Astrocyte (in vitro differentiated cells and primary cell): ENCODE measurements at places on chromosomes 7 and 10.

GRCh38 chr10:84196083-84196482 is 1.7 kb downstream of the CDHR1 start:
- DNase-seq, result no peak

GRCh38 chr7:122884186-122884585 is 2.1 kb downstream of the CADPS2 start:
- DNase-seq, result no peak

- DNase-seq, result no peak
Observed at GRCh38 chr10:109067031-109067430, 856.3 kb downstream of the XPNPEP1 start.

DNA sequence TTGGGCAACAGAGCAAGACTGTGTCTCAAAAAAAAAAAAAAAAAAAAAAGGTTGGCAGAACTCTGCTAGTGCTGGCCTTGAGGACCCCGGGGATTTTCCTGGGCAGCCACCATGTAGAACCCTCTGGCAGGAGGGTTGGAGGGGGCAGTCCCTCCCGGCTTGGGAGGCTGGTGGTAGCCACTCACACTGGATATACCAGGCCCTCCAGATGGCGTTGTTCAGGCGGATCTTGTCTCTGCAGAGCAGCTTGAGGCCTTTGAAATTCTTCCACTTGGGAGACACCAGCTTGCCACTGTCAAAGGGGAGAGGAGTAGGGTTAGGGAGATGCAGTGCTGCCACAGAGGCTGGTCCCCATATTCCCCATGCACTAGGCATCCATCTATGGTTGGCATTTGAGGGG is 8.4 kb downstream of the MLXIPL start:
- DNase-seq, result no peak

DNA sequence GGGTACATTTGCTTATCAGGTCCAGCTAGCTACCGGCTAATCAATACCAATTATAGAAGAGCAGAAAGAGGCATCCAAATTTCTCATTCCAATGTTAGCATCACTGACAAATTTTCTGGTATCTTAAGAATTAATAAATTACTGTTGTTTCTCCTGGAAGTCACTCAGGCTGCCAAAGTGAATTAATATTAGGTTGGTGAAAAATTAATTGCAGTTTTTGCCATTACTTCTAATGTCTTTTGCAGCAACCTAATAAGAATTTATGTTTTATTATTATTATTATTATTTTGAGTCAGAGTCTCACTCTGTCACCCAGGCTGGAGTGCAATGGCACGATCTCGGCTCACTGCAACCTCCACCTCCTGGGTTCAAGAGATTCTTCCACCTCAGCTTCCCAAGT is 979.9 kb downstream of the TYW1 start:
- no peak for DNase-seq

DNA sequence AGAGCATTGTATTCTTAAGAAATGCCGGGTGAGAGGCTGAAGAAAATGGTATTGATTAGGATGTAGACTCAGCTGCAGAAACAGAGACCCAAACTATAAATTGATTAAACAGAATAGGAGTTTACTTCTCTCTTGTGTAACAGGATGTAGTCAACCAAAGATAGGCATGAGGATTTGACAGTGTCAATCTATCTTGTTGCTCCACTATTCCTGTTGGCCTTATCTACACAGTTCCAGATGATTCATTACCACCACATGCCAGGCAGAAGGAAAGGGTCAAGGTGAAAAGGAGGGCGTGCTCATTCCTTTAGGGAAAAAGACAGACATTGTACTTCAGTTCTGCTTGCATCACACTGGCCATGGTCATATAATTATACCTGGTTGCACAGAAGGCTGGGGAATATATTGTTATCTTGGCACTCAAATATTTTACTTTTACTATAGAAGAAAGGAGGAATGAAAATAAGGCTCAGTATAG is 11.9 kb upstream of the DMTF1 start:
- DNase-seq, result no peak

DNA sequence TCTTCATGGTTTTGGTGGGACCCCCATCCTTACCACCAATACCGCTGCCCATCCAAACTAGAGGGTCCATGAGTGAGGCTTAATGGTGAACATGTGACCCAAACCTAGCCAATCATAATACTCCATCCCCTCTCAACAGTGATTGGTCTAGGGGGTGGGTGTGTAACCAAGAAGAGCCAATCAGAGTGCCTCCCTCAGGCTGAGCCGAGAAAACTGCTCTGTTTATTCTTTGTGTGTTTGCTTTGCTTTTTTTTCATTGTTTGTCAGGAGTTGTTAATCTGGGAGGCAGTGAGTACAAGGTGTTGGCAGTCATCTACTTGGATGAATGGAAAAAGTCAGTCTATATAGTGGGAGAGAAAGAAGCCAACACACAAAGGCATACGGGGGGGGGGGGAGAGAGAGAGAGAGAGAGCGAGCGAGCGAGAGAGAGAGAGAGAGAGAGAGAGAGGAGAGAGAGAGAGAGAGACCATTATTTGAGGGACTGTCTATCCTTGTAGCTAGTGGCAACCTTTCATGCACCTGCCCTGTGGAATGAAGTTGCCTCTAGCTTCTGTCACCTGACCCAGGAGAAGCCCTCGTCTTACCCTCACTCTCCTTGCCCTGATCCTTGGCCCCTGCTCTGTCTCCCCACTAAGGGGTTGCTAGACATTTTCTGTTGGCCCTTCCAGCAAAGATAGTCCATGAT is 441.7 kb downstream of the TYW1 start:
- DNase-seq, result no peak

- DNase-seq, result no peak
Observed at GRCh38 chr7:101940830-101941229, 123.4 kb downstream of the CUX1 start.

DNA sequence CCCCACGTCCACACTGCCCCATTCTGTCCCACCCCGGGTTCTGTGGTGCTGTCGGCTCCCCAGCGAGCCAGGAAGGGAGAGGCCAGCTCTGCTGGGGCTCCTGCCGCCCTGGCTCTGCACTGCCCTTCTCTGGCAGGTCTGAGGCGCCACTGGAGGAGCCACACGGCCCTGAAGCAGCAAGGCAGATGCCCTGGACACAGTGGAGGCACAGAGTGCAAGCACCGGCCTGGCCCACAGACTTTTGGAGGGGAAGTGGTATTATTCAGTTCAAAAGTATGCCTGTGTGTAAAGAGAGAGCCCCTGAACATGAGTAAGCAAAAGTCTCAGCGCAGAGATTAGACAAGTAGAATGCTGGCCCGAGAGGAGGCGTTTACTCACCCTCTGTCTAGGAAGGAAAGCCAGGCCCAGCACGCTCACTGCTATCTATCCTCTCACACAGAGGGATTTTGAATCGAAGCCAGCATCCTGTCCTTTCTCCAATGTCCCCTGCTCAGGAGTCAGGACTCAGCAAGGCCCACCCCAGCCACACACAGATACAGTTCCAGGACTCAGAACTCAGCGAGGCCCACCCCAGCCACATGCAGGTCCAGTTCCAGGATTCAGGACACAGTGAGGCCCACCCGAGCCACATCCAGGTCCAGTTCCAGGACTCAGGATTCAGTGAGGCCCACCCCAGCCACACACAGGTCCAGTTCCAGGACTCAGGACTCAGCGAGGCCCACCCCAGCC is 115.0 kb downstream of the EGFR start:
- peak; percentile 99 for DNase-seq

DNA sequence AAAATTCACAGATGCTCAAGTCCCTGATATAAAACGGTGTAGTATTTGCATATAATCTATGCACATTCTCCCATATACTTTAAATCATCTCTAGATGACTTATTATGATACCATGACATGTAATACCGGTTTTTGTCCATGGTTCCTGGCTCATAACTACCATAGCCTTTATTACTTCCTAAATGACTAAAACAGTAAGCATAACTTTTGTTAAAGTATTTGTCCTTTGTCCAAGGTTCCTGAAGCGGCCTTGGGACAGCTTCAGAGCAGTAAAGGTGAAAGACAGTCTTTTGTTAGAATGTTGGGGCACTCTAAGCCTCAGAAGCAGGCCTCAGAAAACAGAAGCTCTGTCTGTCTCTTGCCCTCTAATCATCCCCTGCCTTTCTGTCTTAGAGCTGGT is 4.0 kb downstream of the CRCP start:
- DNase-seq, result no peak

- no peak for DNase-seq
Observed at GRCh38 chr10:6402349-6402709, 177.7 kb downstream of the PRKCQ start.

DNA sequence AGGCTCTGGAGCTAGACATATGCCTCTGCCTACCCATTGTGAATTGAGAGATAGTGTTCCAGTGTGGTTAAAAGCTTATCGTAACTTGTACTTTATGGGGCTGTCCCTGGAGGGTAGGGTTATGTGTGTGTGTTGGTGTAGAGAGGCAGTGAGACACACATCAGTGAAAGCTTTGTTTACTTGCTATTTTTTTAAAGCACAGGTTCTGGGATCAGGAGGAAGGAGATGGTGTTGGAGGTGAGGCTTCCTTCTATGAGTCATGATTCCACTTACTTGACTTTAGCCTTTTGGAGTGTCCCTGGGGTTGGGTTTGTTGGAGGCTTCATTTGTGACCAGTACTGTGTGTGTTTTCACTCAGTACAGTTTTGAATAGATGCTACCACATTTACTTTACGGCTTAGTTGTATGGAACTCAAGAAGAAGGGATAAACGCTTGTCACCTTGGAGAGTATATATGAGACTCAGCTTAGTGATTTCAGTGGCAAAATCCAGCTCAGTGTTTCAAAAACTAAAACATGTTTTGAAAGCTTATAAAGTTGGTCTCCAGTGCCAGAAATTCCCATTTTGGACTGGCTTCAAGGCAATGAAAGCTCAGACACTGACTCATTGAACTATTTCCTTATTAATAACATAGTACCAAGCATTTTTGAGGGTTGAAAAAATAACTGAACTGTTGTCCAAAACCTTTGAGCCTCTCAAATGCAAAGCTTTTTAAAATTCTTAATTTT is 106.2 kb downstream of the PLXDC2 start:
- peak; percentile 90 for DNase-seq

GRCh38 chr10:35784751-35785150 is 142.7 kb upstream of the FZD8 start:
- no peak for DNase-seq

- peak; percentile 76 for DNase-seq
Observed at GRCh38 chr10:69408318-69409175, 8.2 kb downstream of the TACR2 start.

DNA sequence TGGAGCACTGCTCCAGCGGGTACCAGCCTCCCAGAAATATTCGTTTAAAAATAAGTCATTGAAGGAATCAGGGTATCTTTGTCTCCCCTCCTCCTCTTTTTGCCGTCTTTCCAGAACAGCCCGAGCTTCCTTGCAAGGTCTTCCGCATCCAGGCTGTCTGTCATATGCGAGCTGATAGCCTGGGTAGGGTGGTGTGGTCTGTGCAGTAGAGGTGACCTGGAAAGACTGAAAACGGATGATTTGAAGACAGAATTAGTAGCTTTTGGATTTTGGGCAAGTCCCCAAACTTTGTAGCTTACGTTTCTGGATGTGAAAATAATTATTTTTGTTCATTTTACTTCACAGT is 480 bp downstream of the VPS50 start:
- DNase-seq, result no peak

DNA sequence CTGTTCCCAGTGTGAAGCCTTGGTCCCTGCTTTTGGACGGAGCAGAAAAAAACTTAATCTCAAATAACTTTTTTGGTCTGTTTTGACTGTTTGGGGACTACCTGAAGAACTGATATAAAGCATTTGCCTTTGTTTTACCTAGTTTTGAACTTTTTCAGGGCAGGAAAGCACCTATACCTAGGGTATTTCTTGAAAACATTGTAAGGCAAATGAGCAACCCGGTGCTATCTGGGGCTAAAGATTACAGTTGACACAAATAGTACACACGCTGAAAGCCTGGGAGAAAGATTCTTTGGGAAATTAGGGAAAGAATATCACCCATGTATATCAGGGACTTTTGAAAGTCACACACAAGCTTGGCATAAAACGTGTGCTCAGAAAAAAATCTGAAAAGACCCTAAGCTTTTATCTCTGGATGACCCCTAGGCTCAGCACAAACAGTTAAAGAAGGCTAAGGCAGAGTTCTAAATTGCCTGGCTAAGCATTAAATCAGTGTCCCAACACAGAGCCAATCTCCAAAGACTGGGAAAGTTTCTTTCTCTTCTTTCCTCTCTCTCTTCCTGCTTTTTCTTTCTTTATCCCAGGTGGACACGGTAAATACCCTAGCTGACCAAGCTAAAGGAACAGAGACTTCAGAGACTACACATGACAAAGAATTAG is 389.8 kb downstream of the SH2D4B start:
- DNase-seq, result no peak

DNA sequence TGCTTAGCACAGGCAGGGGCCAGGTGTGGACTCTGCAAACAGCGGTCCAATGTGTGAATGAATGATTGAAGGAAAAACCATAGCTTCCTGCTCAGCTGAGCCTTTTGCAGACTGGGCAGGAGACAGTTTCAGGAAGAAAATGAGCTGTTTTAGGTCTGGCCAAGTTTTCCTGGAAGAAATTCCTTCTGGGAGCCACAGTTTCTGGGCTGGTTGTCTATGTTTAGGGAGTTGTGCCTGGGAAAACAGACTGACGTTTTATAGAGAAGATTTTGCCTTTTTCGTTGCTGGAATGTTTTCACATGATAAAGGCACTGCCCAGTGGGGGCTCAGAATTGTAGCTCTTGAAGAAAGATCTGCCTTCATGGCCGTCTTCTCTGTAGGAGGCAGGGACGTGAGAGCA is 255.1 kb downstream of the CCSER2 start:
- DNase-seq, result no peak

DNA sequence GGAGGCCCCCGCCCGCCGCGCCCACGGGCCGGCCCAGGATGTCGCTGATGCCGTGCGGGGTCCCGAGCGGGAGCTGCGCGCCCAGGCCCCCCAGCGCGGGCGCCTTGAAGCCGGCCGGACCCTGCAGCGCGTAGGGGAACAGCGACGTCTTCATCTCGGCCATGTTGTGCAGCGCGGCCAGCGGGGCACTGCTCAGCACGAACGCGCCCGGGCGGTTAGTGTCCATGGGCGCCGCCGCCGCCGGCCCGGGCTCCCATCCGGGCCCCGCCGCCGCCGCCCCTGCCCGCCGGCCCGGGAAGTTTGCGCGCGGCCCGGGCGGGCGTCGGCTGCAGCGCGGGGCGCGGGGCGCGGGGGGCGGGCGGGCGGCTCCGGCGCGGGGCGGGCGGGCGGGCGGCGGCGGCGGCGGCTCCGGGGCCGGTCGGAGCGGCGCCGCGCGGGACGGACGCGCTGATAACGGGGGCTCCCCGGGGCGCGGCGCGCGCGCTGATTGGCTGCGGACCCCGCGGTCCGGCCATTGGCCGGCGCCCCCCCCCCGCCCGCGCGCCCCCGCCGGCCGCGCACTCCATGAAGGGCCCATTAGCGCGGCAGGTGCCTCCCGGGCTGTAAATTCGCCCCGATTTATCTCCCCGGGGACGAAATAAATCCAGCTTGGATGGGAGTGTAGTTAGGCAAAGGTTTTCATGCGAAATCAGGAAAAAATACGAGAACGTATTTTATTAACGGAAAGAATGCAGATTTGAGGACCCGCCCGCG is at the start of gene NKX6-2:
Gene NKX6-2, minus strand, starts transcription at position 425 of the 753 bp plus-strand sequence. Its CDS starts 199 bp downstream, at position 226.
- no peak for DNase-seq

DNA sequence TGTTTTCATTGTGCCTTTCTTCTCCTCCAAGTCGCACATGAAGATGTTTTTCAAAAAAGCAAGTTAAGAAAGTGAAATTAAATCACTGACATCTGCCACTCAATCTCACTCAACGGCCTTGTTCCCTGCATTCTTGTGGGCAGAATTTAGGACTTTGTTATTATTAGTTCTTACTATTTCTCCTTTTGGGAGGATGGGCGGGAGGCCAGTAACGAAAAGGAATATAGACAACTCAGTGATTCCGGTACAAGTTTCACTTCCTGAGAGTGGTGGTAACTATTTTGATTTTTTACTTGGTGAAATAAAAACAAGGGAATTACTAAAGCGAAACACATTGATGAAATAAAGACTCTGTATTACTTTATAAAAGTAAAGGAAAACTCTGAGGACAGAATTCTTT is 231.9 kb upstream of the HABP2 start:
- DNase-seq, result no peak
